NCI-H526 treated with DMSO at 0.1 percent for 48 hours (cell line): ENCODE measurements at places on chromosomes 3 and 15.

- no peak for DNase-seq
These were observed 24.2 kb upstream of the HACD2 start for GRCh38 chr3:123609063-123609462.

DNA sequence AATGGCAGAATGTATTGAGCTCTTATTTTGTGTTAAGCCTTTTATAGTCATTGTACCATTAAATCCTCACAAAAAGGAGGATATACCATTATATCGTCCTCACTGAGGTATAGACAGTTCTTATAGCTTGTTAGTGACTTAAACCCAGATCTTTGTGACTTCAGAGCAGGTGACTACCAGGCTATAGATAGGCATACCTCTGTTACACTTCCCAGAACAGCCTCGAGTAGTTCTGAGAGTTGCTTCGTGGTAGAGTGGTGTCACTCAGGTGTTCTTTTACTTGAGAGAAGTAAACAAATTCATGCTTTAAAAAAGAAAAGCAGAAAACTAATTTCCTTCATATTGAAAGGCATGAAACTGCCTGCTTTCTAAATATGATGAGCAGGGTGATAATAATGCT is 59.9 kb downstream of the SEC22A start:
- DNase-seq, result no peak

- no peak for DNase-seq
These were observed 155.4 kb downstream of the GOLGA6L6 start for GRCh38 chr15:20386198-20386597.

- no peak for DNase-seq
These were observed 49.6 kb downstream of the RFX7 start for GRCh38 chr15:56194035-56194434.
